ENCODE measurements at places on chromosomes 1 and 21.

- no peak for DNase-seq
Observed at GRCh38 chr1:3774276-3774945, 1.9 kb downstream of the SMIM1 start.

GRCh38 chr1:66207484-66207883 lies 326.5 kb upstream of the SGIP1 start:
- no peak for DNase-seq

DNA sequence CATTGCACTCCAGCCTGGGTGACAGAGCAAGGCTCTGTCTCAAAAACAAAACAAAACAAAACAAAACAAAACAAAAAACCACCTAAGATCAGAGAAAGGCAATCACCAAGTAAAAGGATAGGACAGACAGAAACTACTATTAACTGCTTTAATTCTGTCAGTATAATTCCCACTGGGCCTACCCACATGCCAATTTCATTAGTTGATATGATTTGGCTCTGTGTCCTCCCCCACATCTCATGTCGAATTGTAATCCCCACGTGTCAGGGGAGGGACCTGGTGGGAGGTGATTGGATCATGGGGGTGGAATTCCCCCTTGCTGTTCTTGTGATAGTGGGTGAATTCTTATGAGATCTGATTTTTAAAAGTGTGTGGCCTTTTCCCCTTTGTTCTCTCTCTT lies 27.2 kb upstream of the CAPZB start:
- no peak for DNase-seq

- no peak for DNase-seq
Observed at GRCh38 chr1:103162360-103162759, 54.0 kb upstream of the COL11A1 start.

- DNase-seq, result no peak
Observed at GRCh38 chr1:35049116-35049515, 17.4 kb upstream of the ZMYM6 start.

DNA sequence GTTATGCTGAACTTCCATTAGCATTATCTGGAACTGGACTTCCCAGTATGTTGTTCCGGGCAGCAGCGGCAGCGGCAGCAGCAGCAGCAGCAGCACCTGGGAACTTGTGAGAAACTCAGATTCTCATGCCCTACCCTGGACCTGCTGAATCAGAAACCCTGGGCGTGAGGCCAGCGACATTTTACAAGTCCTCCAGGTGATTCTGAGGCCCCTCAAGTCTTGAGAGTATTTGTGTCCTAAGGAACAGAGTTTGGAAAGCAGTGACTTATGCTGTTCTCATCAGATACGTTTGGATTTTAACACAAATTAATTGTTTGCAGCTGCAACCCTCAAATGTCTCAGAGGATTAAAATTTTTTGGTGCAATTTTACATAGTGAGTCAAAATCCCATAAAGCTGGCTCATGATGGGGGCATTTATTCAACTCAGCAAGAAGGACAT lies 157.2 kb upstream of the KAZN start:
- no peak for DNase-seq
